ENCODE measurements at places on chromosomes 5 and 9.

GRCh38 chr9:396396-396795, 181.7 kb downstream of the DOCK8 start:
- DNase-seq, result no peak

- DNase-seq, result no peak
Measured at GRCh38 chr9:122370303-122370702, 521 bp upstream of the PTGS1 start.

DNA sequence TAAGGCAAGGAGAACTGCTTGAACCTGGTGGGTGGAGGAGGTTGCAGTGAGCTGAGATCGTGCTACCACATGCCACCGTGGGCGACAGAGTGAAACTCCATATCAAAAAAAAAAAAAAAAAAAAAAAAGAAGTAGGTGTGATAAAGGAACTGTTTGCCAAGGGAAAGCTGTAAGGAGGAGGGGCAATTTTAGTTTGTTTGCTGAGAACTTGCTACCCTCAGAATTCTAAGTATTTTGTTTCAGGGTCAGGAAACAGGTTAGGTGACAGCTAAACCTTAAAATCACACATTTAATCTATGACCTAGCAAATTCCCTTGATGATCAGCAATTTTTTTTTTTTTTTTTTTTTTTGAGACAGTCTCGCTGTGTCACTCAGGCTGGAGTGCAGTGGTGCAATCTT, 7.2 kb upstream of the ARRDC3 start:
- no peak for DNase-seq

GRCh38 chr5:71621268-71621667, 34.1 kb downstream of the MCCC2 start:
- no peak for DNase-seq

- DNase-seq, result no peak
Measured at GRCh38 chr5:92505145-92505544, 1075.9 kb downstream of the NR2F1-AS1 start.

- DNase-seq, result no peak
Measured at GRCh38 chr9:129267141-129267540, 89.1 kb upstream of the IER5L start.

- no peak for DNase-seq
Measured at GRCh38 chr9:37534412-37534811, 41.8 kb downstream of the FBXO10 start.

- DNase-seq, result no peak
Measured at GRCh38 chr5:53030893-53031292, 41.7 kb downstream of the ITGA2 start.

- peak; percentile 76 for DNase-seq
Measured at GRCh38 chr5:173327948-173328843, at the start of gene STC2. Gene STC2, minus strand, starts transcription at chr5:173328414. Its CDS starts 221 bp downstream, at chr5:173328193.

- no peak for DNase-seq
Measured at GRCh38 chr5:888638-889035, 4.0 kb downstream of the BRD9 start.

DNA sequence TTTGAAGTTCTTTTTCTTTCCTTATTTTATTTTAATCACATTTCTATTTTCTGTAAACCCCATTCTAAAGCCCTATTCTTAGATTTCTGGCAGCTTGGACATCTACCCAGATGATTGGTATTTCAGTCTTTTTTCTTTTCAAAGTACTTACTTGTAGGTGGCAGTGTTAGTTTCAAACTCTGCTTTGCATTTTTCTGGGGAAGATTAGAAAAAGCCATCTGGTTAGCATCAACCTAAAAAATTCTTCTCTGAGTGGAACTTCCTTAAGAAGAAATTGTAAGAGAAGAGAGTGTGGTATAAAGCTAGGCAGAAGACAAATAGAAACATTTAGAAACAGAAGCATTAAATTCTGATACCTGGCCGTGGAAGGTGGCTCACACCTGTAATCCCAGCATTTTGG, 17.2 kb upstream of the TENT2 start:
- DNase-seq, result no peak

GRCh38 chr9:88954066-88954465, 37.2 kb upstream of the S1PR3 start:
- DNase-seq, result no peak

DNA sequence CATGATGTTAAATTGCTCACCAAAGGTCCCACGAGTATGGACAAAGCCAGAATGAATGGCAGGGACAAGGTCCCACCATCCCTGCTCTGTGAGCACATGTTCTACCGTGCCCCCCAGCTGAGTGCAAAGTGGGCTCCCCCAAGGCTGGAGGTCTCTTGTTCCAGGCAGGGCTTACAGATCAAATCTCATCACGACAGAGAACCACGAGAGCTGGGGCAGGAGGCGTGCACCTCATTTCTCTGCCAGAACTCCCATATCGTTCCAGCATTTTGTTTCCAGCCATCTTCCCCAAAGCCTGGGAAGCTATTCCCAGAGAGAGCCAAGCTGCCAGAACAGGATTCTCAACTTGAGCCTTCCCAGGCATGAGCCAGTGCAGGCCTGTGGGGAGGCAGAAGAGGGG, 108.5 kb downstream of the ZNF354C start:
- DNase-seq, result no peak

GRCh38 chr9:120778758-120779157, 14.5 kb downstream of the FBXW2 start:
- no peak for DNase-seq

GRCh38 chr9:95023217-95024003, 294.1 kb downstream of the FANCC start:
- DNase-seq, result peak; percentile 47

DNA sequence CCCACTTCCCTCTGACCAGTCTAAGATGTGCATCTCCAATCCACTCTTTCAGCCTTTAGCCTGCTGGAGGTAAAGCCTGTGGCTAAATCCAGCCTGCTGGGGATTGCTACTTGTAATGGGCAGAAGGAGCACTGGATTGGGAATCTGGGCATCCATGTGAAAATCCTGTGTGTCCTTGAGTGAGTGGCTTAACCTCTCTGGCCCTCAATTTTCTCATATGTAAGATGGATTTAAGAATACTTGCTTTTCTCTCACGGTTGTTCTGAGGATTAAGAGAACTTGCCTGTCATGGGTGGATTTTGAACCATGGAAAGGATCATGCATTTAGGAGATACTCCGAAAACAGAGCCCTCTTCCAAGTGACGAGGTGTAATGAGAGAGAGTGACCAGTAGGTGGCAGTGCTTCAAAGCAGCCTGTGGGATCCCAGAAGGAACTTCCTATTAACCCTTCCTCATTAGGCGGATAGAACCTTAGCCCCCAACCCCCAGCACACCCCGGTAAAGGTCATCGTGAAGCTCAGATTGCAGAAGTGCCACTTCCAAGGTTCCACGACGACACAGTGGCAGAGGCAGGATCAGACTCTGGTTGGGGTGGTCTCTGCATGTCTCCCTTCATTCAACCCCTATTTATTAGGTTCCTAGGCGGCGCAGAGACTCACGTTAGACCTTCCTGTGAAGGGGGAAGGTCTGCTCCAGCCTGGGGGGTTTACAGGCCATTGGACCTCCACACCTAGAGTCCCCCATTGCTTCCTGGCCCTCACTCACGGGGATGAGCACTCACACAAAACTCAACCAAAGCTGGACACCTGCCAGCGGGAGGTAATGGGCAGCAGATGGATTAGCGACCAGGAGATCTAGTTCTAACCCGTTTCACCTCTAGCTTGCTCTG, 68.7 kb upstream of the ZNF618 start:
- DNase-seq, result peak; percentile 53

- no peak for DNase-seq
Measured at GRCh38 chr9:34714007-34714406, 4.1 kb upstream of the CCL21 start.

- no peak for DNase-seq
Measured at GRCh38 chr5:639253-639530, 27.1 kb downstream of the CEP72 start.

- DNase-seq, result no peak
Measured at GRCh38 chr9:127437497-127438264, 13.5 kb downstream of the ZNF79 start.

GRCh38 chr5:175772747-175773533, 98.4 kb upstream of the CPLX2 start:
- no peak for DNase-seq

- no peak for DNase-seq
Measured at GRCh38 chr5:65874241-65874640, 52.1 kb upstream of the ERBIN start.

- DNase-seq, result no peak
Measured at GRCh38 chr9:135040892-135041291, 46.6 kb upstream of the OLFM1 start.

DNA sequence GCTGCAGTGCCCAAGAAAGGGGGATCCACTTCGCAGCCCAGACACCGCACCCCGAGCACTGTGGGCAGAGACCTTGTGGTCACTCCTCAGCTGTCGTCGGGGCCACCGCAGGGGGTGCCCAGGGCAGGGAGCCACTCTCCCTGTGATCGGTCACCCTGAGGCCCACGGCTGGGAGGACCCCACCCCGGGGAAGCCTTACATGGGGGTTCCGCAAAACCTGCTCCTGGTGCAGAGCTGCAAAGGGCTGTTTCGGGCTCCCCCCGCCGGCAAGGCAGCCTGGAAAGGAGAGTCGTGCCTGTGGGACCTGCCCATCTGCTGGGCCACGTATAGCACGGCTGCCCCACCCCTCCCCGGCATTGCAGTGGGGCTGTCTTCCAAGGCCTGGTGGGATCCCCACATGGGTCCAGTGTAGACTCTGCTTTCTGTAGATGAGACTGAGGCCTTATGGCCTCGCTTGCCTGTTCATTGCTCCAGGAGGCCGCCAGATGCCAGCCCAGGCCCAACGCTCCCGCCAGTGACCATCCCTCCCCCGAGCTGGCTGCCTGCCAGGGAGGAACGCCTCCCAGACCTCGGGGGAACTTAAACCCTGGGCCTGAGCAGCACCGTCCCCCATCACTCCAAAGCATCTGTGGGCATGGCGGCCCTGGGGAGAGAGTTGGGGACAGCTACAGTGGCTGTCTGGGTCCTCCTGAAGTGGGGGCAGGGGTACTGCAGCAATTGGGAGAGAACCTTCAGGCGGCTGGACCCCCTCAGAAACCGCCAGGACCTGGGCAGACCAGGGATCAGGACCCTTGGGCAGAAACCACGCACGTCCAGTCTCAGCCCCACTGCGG, 1.6 kb upstream of the DNLZ start:
- DNase-seq, result peak; percentile 44

- DNase-seq, result no peak
Measured at GRCh38 chr9:15142878-15143534, 164.0 kb downstream of the TTC39B start.

GRCh38 chr9:12723409-12724028, 30.3 kb downstream of the TYRP1 start:
- peak; percentile 22 for DNase-seq

DNA sequence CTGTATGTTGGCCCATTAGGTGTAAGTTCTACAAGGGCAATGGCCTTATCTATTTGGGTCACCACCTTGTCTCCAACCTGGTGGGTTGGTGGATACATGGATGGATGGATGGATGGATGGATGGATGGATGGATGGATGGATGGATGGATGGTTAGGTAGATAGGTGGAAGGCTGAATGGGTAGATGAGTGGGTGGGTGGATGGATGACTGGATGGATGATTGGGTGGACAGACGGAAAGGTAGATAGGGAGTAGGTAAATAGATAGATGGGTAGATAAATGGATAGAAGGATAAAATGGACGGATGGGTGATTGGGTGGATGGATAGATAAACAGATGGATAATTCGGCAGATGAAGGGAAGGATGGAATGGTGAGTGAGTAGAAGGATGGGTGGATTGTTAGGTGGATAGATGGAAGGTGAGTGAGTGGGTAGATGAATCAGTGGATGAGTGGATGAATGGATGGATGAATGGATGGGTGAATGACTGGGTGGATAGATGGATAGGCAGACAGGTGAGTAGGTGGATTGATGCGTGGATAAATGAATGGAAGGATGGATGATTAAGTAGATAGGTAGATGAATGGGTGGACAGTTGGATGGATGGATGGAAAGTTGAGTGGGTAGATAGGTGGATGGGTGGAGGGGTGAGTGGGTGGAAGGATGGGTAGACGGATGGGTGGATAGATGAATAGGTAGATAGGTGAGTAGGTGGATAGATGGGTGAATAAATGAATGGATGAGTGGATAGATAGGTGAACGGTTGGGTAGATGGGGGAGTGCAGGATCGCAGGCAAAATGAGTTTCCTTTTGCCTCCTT, 83.1 kb upstream of the FBXW11 start:
- DNase-seq, result no peak

GRCh38 chr9:131986576-131986975, 93.1 kb downstream of the MED27 start:
- DNase-seq, result peak; percentile 92

- DNase-seq, result no peak
Measured at GRCh38 chr5:74722271-74722670, 37.2 kb downstream of the HEXB start.

DNA sequence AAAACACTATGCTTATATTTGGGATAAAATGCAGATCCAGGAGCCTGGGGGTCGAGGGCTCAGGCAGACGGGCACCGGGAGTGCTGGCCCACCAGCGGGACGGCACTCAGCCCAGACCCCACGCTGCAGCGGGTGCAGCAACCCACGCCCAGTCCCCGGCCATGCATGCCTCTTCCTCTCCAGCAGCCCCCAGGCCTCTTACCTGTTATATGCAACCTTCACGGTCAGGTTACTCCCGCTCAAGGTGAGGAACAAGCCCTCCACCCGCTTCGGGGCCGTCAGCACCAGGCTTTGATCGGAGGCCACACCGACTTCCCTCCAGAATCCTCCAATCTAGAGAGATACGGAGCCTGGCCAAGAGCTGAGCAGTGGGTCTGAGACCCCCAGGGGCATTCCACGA, 1.2 kb downstream of the LCN8 start:
- no peak for DNase-seq

GRCh38 chr5:170533383-170533782, 29.6 kb downstream of the KCNIP1 start:
- DNase-seq, result no peak

DNA sequence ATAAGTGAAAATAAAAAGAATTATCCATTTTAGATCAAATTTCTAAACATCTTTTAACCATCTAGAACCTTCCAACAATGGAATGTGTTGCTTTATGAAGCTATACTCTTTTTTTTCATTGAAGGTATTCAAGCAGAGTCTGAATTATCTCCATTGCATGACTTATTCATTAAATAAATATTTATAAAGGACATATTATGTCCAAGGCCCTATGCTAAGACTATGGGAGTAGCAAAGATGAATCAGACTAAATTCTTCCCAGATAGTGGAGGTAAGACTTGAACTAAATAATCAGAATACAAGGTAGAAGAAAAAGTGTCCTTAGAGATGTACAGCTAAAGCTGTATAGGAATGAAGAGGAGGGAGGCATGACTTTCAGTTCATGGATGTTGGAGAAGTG, 215.5 kb upstream of the RGMB start:
- no peak for DNase-seq

DNA sequence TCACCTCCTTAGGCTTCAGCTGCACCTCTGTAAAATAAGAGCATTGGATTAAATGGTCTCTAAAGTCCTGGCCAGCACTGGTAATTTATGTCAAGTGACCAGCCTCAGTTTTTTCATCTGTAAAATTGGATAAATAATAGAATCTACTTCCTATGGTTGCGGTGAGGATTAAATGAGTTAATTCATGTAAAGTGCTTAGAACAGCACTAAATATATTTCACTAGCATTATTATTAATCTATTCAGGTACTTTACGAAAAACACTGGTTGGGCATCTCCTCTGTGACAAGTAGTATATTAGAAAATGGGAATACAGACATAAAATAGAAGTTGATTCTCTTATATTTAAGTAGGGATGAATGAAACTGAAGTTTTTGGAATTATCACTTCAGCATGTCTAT, 13.8 kb upstream of the TMEM245 start:
- DNase-seq, result no peak

- DNase-seq, result no peak
Measured at GRCh38 chr9:18753904-18754303, 279.1 kb downstream of the SAXO1 start.

GRCh38 chr5:90131383-90132133, 278.0 kb downstream of the CETN3 start:
- DNase-seq, result no peak

All from NCI-H1417 (cell line).